Germinal center (tissue), 1 donor: ENCODE measurements at places on chromosomes 2 and 18.

DNA sequence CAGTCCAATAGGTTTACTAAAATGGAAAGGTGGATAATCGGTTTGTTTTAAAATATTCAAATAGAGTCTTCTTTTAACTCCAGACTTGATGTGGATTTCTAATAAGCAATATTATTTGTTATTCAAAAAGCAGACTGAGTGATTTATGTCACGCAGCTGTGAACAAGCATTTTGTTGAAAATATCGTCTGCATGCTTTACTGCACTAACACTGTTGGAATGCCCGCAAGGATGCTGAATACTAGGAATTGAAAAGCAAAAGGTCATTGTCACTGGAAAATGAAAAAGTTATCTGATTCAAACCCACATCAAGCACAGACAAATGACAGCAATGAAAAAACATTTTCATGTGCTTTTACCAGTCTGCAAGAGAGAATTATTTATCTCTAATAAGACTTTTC, 31.1 kb downstream of the CHN1 start:
- DNase-seq, result no peak

- DNase-seq, result no peak
These were observed 106.4 kb downstream of the GATA6 start for GRCh38 chr18:22275706-22276333.

GRCh38 chr2:68103030-68103708, 40.4 kb upstream of the C1D start:
- no peak for DNase-seq

DNA sequence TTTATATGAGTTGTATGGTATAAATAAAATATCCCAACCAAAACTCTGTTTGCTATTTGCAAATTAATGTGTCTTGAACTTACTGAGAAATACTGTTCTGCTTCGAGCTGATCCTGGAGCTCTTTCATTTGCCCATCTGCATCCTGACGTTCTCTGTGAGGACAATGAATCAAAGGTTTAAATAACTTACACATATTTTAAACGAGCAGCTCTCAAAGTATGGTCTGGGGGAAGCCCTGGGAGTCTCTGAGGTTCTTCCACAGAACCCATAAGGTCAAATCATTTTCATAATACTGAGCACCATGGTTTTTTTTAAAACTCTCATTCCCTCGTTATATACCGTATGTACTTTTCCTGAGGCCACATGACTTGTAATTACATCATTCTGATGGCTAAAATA, 46.7 kb downstream of the SLC66A3 start:
- no peak for DNase-seq

GRCh38 chr2:62309465-62310091, 113.7 kb downstream of the B3GNT2 start:
- no peak for DNase-seq

- DNase-seq, result no peak
These were observed 601.7 kb downstream of the ARHGAP15 start for GRCh38 chr2:143730953-143731260.

- no peak for DNase-seq
These were observed 25.9 kb downstream of the TMSB10 start for GRCh38 chr2:84931384-84931821.

DNA sequence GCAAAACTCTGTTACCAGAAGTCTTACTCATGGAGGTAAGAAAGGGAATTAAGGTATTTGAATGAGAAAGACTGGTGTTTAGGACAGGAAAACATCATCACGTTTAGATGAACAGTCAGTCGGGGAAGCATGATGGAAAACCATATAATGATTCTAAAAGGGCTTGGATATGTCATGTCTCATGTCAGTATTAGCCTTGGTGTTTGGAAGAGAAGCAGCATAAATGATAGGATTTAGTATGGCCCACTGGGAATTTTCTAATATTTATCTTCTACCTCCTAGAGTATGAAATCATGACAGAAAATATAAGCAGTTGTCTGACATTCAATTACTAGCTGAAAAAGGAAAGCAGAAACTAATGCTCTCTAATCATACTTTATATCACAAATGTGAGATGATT, 1643.6 kb upstream of the CELF4 start:
- DNase-seq, result no peak

- peak; percentile 14 for DNase-seq
These were observed 523.0 kb downstream of the TXNL1 start for GRCh38 chr18:56115071-56116015.

GRCh38 chr18:49709347-49709690, 104.0 kb downstream of the ACAA2 start:
- no peak for DNase-seq

GRCh38 chr2:122191331-122191730, 435.9 kb downstream of the TSN start:
- no peak for DNase-seq

DNA sequence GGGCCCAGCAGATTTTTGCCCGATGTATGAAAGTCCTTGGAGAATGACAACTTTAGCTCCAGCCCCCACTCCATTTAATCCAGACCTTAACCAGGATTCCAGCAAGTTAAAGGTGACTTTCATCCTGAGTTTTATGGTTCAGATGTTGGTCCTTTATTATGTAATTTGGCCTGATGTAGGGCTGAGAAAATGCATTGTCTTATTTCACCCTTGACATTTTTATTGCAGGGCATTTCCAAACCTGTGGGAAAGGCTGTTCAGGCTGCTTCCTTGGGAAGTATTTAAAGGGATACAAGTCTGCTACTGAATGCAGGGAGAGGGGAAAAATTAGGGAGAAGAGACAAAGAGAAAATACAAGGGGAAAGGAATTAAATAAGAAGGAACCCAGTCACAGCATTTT, 48.8 kb downstream of the ASB1 start:
- no peak for DNase-seq

- DNase-seq, result no peak
These were observed 249.0 kb downstream of the SLC8A1 start for GRCh38 chr2:40202798-40203400.

- no peak for DNase-seq
These were observed 66.5 kb upstream of the TLK1 start for GRCh38 chr2:171227066-171227782.

DNA sequence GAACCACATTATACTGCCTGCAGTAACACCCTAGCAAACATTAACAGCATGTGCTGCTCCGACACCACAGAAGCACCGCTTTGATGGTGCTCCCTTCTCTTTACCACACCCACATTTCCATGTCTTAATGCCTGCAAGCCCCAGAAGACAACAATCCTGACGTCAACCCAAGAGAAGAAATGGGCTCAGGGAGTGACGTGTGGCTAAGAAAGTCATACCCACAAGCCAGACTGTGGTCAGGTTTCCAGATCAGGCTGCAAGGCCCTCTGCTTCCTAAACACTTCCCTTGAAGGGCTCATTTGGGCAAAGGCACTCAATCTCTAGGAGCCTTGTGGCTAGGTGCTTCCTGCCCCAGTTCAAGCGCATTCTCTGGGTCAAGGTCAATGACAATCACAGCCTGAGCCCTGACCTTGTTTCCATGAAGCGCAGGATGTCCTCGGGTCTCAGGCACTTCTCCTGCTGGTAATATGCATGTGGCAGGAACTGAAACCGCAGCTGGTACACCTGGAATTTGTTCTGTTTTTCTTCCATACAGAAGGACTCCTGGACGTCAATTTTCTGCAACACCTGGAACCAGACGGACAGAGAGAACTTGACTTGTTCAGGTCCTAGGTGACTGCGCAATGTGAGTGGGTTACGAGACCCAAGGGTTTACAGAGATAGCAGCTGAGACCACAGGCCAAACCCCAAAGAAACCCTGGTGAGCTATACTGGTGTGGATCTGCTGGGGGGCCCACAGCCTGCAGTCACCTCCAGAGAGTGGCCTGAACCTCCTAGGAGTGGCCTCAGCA, 67.2 kb downstream of the POLR1A start:
- DNase-seq, result no peak

DNA sequence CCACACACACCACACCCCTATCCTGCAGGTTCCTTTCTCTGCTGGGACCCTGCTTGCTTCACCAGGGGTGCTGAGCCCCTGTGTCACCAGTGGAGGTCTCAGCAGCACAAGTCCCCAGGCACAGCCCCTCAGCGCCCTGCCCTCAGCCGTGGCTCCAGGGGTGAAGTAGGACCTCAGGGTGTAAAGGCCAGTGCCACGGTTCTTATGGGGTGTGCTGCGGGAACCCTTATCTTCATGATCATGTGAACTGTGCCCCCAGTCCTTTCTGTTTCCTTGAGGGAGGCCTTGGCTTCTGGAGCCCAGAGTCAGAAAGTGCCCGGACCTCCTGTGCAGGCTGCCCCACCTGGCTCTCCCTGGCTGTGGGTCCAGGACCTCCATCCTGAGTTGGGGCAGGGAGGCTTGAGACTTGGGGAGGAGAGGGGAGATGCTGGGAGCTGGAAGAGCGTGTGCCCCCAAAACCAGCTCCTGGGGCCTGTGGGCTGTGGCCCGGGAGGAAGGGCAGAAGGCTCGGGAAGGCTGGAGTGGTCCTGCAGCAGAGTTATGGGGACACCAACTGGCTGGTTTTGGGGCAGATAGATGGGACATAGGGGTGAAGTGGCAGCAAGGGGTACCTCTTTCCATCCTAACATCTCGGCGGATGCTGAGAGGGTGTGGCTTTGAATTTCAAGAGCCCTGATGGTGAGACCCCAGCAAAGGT, 20.2 kb upstream of the KLF11 start:
- no peak for DNase-seq

DNA sequence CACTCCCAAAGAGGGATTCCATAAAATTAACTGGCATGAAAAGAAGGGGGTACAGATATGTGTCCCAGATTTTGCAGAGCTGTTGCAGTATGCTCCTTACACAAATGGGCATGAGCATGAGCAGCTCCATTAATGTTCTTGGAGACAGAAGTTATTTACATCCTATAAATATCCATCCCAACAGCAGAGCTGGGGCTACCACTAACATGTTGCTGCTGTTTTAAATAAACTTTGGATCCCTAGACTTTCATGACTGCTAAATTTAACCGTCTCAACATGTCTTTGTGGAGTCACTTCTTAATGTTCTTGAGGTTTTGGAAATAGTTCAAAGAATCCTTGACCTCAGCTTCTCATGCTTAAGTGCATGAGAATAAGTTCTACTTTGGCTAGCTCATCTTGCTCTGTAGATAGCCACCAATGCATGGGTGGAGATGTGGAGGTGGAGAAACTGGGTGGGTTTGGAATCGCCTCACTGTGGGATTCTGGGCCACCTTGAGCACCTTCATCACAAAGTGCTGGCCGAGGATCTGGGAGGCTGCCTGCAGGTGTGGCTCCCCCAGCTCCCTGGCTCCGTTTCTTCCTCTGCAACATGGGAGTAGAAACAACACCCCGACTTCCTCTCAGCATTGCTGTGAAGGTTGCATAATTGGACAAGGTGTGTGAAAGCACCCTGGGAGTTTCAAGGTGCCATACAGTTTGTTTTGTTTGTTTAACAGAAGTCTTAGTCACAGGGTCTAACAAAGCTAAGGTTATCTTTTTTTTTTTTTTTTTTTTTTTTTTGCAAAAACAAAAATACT, 307.2 kb downstream of the MYCN start:
- DNase-seq, result no peak

DNA sequence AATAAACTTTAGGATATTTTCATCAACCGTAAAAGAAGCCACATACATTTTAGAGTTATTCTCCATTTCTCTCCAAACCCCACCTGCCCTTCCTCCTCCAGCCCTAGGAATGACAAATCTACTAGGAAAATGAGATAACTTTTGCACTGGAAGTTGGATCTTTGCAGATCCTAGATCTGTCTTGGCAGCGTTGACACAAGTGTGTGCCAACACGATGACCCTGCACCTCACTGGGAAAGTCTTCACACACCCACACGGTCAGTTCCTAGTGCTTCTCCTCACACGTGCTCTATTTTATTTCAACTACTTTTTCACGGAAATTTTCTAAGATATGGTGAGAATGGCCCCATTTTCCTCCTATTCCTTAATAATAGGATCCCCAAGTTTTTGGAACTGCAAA, 14.1 kb upstream of the HPCAL1 start:
- no peak for DNase-seq

GRCh38 chr2:19674051-19675002, 227.5 kb downstream of the TTC32 start:
- no peak for DNase-seq

DNA sequence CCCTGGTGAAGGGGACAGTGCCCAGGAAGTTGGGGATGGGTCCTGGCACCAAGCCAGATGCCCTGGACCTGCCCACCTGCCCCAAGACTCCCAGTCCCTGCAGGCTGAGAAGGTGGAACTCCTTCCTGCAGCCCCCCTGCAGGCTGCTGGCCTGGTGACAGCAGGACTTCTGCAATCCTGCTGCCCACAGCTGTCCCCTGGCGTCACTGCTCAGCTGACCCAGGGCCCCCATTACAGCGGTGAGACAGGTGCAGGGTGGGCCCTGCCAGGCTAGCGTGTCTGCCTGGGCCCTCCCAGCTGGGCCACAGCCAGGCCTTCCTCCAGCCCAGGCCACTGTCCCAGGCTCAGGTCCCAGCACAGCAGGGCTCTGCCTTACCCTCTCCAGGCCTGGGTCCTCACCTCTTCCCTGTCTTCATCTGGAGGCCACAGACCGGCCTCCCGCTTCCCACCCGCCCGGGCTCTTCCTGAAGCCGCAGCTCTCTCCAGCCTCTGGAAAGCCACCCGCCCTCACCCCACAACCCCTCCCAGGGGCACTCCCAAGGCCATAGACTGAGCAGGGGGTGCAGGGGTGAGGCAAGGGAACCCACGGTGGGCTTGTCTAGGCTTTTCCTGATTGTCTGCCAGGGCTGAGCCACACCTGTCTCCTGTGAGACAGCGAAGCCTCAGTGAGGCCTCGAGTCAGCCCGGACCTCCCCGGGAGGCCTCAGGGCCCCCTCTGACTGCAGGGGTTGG, 8.8 kb upstream of the ERFE start:
- no peak for DNase-seq

- DNase-seq, result no peak
These were observed 29.8 kb downstream of the LTBP1 start for GRCh38 chr2:32976409-32977063.

DNA sequence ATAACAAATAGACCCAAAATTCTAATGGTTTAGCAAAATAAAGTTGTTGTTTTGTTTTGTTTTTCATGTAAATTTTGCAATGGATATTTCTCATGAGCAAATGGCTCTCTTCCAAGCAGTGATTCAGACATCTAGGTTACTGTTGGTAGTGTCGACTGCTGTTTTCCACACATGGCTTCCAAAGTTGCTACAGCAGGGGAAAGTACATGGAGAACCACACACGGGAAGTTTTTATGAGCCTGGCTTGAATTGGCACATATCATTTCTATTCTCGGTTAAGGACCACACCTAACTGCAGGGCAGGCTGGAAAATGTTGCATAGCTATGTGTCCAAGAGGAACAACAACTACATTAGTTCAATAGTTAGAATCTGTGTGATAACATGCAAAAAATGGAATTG, 262.1 kb downstream of the GALNT13 start:
- DNase-seq, result no peak

DNA sequence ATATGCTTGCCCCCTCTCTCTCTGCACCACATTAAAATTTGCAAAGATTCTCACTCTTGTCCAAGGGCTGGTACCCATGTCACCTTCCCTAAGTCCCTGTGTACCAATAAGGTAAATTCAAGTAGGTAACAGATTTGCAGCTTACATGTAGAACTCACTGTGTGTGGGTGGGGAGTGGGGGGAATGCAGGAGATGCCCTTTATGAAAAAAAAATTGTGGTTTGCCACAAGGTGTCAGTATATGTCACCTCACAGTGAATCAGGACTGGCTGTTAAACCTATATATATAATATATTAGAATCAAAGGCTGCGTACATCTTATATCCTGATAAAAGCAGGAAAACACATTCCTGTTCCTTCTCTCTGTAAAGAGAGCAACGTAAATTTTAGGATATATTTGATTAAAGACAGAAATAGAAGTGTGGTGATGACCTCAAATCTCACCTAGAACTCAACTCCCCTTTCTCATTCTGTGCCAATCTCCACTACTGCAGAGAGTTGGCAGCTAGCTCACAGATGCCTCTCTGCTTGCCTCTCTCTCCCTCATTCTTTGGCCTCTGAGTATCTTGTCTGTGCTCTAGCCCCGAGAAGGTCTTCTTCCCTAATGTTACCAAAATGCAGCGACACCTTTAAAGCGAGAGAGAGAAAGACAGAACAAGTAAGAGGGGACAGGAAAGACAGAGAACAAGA, 536 bp downstream of the XDH start:
- no peak for DNase-seq
